ENCODE measurements at places on chromosomes 11 and 22.

DNA sequence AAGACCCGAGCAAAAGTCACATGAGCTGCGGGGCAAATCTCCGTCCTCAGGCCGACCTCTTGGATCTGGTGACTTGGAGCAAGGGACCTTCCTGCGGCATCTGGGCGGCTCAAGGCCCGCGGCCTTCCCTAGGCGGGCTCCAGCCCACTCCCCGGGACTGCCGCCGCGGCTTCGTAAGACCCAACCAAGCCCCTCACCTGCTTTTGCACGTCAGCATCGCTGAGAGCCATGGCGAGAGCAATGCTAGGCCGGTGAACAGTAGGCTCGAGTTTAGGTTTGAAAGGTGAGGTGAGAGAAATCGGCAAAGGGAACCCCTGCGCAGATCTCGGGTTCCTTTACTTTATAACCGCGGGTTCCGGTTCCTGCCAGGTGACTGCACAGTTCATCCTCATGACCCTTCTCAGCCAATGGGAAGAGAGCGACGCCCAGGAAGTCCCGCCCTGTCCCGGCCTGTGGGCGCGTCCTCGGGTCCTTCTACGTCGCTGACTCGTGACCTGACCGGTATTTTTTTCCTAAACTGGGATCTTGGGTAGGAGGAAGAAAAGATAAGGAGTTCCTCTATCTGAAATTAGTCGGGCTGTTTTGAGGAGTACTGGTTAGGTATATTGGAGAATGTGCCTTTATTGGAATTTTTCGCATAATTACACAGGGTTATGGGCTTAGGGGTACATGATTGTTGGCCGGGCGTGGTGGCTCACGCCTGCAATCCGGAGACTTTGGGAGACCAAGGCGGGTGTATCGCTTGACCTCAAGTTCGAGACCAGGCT is at the start of gene ATP6V1E1:
Gene ATP6V1E1, minus strand, starts transcription at position 344 of the 767 bp plus-strand sequence. Its CDS starts 114 bp downstream, at position 230.
- peak; percentile 95 for DNase-seq

DNA sequence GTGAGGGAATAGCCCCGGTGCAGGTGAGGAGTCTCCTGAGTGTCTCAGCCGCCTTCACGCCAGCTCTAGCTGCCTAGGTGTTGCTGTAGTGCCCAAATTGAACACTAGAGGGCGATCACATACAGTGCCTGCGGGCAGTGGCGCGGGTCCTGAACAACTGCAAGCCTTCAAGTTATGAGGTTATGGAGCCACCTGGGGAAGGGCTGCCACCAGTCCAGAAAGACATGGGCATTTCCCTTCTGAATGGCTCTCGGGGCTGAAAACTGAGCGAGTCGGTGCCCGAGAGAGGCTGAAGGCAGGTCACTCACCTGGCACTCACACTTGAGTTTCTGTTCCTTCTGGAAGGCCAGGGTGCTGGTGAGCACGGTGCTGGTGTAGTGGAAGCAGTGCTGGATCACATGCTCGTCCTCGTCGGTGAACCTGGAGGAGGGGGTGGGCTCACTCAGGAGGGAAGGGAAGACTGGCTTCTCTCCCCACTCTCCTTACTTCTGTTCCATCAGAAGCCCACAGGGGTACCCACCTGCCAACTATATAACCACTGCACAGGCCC is 88.4 kb downstream of the PDE2A start:
- peak; percentile 81 for DNase-seq

DNA sequence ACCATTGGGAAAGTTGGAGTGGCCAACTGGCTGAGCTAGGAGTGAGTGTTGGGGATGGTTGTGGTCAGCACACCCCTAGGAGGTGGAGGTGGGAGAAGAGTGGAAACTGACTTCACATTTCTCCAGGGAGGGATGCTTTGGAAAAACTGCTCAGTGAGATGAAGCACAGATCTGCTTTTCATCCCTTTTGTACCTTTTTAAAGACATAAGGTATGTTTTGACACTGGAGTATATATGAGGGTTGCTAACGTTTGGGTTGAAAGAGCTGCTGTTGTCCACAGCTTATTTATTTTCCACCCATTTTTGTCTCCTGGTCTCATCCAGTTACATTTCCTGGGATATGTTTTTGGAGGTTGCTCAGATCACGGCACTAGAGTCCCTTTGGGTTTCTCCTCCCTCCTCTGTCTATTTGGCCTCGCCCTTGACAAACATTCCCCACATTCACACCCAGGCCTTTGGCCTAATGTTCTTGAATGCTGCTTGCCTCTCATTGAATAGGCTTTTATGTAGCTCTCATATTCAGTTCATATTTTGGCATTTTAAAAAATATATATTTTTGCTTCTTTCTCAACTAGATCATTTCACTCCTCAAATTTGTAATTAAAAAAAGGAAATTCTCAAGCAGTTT is 8.3 kb downstream of the SREBF2 start:
- no peak for DNase-seq

DNA sequence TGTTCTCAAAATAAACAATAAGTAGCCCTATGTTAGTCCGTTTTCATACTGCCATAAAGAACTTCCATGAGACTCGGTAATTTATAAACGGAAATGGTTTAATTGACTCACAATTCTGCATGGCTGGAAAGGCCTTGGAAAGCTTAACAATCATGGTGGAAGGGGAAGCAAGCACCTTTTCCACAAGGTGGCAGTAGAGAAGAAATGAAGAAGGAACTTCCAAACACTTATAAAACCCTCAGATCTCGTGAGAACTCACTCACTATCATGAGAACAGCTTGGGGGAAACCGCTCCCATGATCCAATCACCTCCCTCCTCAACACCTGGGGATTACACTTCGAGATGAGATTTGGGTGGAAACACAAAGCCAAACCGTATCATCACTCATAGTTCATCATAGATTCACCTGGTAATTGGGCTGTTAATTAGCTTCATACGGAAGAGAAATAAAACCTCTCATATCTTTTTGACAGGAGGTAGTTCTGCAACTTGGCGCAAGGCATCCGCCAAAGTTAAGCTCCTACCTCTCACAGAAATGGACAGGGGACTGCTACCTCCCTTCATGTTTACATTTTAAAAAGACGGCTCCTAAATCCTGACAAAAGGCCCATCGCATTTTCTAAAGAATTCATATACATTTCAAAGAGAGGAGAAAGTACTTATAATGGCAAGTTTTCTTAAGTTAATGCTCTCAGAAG is 49.0 kb downstream of the MUC15 start:
- DNase-seq, result no peak

GRCh38 chr11:68216171-68216938 is 3.3 kb upstream of the KMT5B start:
- no peak for DNase-seq

- DNase-seq, result no peak
Observed at GRCh38 chr11:1597994-1598380, at the start of gene KRTAP5-2. Gene KRTAP5-2, minus strand, starts transcription at chr11:1598294. Its CDS starts 44 bp downstream, at chr11:1598250.

- DNase-seq, result no peak
Observed at GRCh38 chr11:73395297-73396208, 19.4 kb downstream of the RELT start.

GRCh38 chr11:57770793-57771192 is 9.2 kb downstream of the CTNND1 start:
- no peak for DNase-seq

- peak; percentile 58 for DNase-seq
Observed at GRCh38 chr22:41929418-41929810, 2.8 kb upstream of the TNFRSF13C start.

DNA sequence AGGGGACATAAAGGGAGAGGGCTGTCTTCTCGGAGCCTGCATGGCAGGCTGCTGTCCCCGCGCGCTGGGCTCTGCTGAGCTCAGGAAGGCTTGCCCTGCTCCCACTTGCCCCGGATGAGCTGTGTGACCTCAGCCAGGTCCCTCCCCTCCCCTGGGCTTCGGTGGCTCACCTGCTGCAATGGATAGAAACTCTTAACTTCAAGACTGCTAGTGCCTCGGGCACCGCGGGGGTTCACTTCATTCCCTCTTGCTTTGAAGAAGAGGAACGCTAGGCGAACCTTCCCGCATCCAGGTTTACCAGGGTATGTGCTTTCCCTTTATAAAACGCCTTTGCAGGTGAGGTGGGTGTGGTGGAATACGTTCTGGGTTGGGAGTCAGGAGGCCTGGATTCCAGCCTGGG is 115.0 kb downstream of the PHF21B start:
- DNase-seq, result no peak
